Natural killer cell (primary cell): ENCODE measurements at places on chromosomes 2 and 18. TPM values are rescaled to one million over a fixed set of nuclear protein-coding genes. Genes with fewer than 3 reads are reported as not detected.

- no peaks in the 10 kb centered on the region for H3K36me3 ChIP-seq
- H3K27ac ChIP-seq = no peak overlapping the region
- H3K27me3 ChIP-seq = peaks cover 24% of the 10 kb centered on the region
These were observed 4.9 kb upstream of the DPYSL5 start for GRCh38 chr2:26843041-26843440.

GRCh38 chr2:171147081-171147480, 13.6 kb downstream of the TLK1 start:
- no peak for DNase-seq
- no peak overlapping the region for H3K4me3 ChIP-seq
- no peaks in the 10 kb centered on the region for H3K36me3 ChIP-seq
- H3K4me1 ChIP-seq = peaks cover 19% of the 10 kb centered on the region

DNA sequence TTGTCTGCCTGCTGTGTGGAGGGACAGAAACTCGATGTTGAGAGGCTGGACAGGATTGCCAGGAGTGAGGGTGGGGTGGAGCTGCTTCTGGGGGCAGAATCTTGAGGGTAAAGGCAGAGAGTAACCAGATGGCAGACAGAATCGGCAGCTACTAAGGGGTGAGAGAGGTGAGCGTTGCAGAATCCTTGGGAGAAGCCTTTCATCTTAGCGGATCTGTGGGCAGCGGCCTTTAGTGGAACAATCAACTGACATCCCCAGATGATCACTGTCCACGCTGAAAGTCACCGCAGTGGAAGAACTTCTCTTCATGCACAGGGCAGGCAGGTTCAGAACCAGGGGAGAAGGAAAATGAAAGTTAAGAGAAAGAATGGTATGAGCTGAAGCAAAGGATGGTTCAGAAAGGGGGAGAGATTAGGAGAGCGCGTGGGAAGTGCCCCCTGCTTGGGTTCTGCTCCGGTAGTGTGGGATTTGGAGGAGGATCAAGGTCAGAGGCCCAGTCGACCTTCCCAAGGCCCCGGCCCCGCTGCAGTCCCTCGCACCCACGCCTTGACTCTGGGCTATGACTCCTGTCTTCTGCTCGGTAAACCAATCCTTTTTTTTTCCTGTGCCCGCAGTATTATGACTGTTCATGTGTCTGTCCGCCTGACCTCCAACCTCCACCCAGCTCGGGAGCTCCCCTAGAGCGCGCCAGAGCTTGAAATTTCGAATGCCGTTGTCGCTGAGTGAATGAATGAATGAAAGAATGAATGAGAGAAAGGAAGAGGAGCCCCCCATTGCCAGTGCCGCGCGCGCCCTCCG, 584 bp downstream of the BOLA3 start:
- H3K27ac ChIP-seq = peak overlapping the region; percentile 39
- H3K4me3 ChIP-seq = peak overlapping the region; percentile 52
- peaks cover 22% of the 10 kb centered on the region for H3K4me1 ChIP-seq
- no peak for DNase-seq
- H3K36me3 ChIP-seq = peaks cover 12% of the 10 kb centered on the region
- H3K27me3 ChIP-seq = no peaks in the 10 kb centered on the region

- H3K27me3 ChIP-seq = no peaks in the 10 kb centered on the region
- H3K4me3 ChIP-seq = no peak overlapping the region
- no peak for DNase-seq
These were observed 87.1 kb downstream of the GPR39 start for GRCh38 chr2:132503701-132504100.

DLGAP1 gene
- not detected for total RNA-seq

FAM110C gene
- total RNA-seq = 1.3 TPM

- DNase-seq = no peak
- no peak overlapping the region for H3K27ac ChIP-seq
- H3K27me3 ChIP-seq = no peaks in the 10 kb centered on the region
- no peaks in the 10 kb centered on the region for H3K36me3 ChIP-seq
These were observed 287.5 kb downstream of the TCF4 start for GRCh38 chr18:55300421-55300935.

DNA sequence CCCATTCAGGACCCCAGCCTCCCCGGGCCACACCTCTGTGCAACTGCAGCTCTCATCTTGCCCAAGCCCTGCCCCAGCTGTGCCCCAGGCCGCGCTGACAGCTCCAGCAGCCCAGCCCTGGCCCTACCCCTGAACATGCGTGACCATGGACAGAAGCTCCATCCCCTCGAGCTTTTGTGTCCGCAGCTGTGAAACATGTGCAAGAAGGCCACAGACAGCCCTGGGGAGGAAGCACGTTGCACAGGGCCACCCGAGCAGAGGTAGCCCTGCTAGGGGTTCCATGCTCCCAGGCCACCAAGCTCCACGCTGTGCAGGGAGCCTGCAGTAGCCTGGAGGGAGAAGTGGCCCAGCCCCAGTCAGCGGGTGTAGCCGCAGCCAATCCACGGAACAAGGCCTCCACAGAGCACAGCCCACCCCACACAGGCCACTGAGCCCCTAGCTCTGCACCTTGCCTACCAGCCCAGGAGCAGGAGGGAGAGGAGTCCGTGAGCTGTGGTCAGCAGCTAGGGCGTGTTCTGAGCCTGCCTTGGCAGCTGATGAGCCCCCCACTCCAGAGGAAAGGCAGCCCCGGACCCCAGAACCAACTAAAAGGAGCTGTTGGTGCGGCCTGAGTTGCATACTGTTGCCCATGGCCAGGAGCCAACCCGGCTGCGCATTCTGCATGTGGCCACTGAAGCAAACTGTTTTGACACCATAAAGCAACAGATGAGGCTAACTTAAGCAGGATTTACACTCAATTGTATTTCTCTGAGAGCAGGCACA, 184.0 kb downstream of the SEPTIN10 start:
- no peak overlapping the region for H3K4me3 ChIP-seq
- H3K4me1 ChIP-seq = no peaks in the 10 kb centered on the region
- no peak overlapping the region for H3K27ac ChIP-seq
- no peaks in the 10 kb centered on the region for H3K27me3 ChIP-seq
- no peak for DNase-seq

- H3K36me3 ChIP-seq = no peaks in the 10 kb centered on the region
- H3K27ac ChIP-seq = peak overlapping the region; percentile 97
- H3K27me3 ChIP-seq = no peaks in the 10 kb centered on the region
- H3K4me3 ChIP-seq = no peak overlapping the region
- DNase-seq = no peak
These were observed 11.9 kb downstream of the GNLY start for GRCh38 chr2:85706063-85706462.

DNA sequence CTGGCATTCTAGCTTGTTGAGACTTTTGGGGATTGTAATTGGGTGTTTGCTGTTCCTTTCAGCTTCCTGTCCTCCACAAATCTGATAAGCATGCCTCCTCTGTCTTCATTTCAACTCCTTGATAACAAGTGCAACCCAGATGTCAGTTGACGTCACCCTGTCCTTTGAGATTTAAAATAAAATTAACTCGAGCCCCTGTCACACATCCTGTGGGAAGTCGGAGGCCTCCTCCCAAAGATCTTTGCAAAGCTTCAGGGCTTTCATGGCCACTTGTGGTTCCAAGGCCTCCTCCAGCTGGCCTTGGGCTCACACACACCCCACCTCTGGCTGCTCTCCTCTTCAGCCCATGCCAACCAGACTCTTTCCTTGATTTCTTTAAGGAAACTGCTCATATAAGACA, 69.9 kb upstream of the ITGA6 start:
- no peaks in the 10 kb centered on the region for H3K36me3 ChIP-seq
- DNase-seq = no peak
- no peaks in the 10 kb centered on the region for H3K4me1 ChIP-seq
- no peak overlapping the region for H3K27ac ChIP-seq
- H3K27me3 ChIP-seq = no peaks in the 10 kb centered on the region

LYPD6 gene
- total RNA-seq = not detected

VIT gene
- total RNA-seq = 1.9 TPM

SCYGR8 gene
- not detected for total RNA-seq

GRCh38 chr2:157931542-157931941, 55.4 kb upstream of the ACVR1 start:
- no peak overlapping the region for H3K27ac ChIP-seq
- no peaks in the 10 kb centered on the region for H3K36me3 ChIP-seq
- no peaks in the 10 kb centered on the region for H3K4me1 ChIP-seq
- DNase-seq = no peak
- H3K27me3 ChIP-seq = no peaks in the 10 kb centered on the region

DNA sequence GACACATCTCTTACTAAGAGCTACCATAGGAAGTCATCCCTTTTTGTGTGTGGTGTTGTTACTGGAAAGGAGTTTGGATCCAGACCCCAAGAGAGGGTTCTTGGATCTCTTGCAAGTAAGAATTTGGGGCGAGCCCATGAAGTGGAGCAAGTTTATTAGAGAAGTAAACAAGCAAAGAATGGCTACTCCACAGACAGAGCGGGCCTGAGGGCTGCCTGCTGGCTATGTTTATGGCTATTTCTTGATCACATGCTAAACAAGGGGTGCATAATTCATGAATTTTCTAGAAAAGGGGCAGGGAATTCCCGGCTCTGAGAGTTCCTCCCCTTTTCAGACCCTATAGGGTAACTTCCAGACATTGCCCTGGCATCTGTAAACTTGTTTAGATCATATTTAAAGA, 30.6 kb upstream of the PXDN start:
- no peak overlapping the region for H3K27ac ChIP-seq
- H3K27me3 ChIP-seq = no peaks in the 10 kb centered on the region
- no peak overlapping the region for H3K4me3 ChIP-seq
- DNase-seq = no peak
- no peaks in the 10 kb centered on the region for H3K4me1 ChIP-seq

TCF23 gene
- total RNA-seq = not detected

GRCh38 chr2:84840306-84840705, 40.6 kb downstream of the TRABD2A start:
- no peaks in the 10 kb centered on the region for H3K36me3 ChIP-seq
- H3K4me3 ChIP-seq = no peak overlapping the region
- H3K27me3 ChIP-seq = no peaks in the 10 kb centered on the region
- H3K27ac ChIP-seq = no peak overlapping the region

PXDN gene
- 3.7 TPM for total RNA-seq

GRCh38 chr2:101850450-101850849, 141.3 kb upstream of the IL1R2 start:
- no peaks in the 10 kb centered on the region for H3K4me1 ChIP-seq
- H3K36me3 ChIP-seq = peaks cover 54% of the 10 kb centered on the region
- H3K4me3 ChIP-seq = no peak overlapping the region
- H3K27me3 ChIP-seq = no peaks in the 10 kb centered on the region
- H3K27ac ChIP-seq = no peak overlapping the region
- no peak for DNase-seq

DNA sequence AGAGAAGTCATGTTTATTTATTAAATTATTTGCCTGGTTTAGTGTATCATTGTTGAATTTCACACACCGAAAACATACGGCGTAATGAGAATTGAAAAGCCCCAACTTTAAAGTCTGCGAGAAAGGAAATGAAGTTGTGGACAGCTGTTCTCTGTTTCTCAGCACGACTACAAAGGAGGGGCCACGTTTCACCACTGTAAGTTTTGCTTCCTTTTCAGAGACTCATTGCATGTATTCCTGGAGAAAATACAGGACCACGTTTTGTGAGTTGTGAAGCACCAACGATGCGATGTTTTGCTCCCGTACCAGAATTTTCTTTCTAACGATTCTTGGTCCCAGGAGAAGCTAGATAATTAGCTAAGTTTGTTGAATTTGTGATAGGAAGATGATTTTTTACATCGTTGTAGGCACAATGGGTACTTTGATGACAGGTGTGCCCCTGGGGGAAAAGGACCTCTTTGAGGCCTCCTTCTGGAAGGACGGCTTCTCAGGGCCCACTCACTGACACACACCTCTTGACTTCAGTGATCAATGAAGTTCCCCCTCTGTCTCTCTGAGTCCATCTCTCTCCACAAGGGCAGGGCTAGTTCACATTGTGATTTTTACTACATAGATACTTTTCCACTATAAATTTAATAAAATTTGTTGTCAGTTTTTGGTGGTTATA, 23.7 kb upstream of the ACKR3 start:
- peak overlapping the region; percentile 81 for H3K27ac ChIP-seq
- peaks cover 66% of the 10 kb centered on the region for H3K4me1 ChIP-seq
- DNase-seq = peak; percentile 70
- no peaks in the 10 kb centered on the region for H3K27me3 ChIP-seq
